ENCODE measurements at places on chromosomes 1 and 21.

GRCh38 chr1:89611721-89612120 lies 21.2 kb upstream of the LRRC8C start:
- DNase-seq, result no peak

DNA sequence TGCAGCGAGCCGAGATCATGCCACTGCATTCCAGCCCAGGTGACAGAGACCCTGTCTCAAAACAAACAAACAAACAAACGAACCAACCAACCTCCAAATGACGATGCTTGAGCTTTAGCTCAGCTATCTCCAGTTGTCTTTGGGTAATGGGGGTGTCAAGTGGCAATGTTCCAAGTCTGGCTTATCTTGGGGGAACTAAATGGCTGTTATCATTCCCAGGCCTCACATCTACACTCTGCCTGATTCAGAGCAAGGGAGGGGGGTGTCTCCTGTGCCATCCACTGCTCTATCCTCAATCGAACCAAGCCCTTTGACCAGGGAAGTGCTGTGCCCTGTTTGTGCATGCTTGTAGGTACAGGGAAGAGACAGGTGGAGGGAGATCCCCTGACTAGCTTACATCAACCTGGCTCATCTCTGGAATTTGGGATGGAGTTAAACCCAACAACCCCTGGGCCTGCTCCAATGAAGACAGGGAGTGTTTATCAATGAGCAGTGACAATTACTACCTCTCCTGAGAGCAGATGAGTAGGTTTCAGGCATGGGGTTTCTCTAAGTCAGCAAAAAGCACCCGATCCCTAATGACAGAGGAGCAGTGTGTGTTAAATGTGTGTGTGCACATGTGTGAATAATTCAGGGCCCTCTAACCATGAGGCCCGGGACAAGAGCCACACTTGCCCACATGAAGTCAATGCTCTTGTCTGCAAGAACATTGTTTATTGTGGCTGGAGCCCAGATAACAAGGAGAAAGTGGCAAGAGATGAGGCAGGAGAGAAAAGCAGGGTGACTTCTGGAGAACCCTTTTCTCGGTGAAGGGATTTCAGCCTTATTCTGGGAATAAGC lies 20.3 kb upstream of the IL6R start:
- DNase-seq, result no peak

DNA sequence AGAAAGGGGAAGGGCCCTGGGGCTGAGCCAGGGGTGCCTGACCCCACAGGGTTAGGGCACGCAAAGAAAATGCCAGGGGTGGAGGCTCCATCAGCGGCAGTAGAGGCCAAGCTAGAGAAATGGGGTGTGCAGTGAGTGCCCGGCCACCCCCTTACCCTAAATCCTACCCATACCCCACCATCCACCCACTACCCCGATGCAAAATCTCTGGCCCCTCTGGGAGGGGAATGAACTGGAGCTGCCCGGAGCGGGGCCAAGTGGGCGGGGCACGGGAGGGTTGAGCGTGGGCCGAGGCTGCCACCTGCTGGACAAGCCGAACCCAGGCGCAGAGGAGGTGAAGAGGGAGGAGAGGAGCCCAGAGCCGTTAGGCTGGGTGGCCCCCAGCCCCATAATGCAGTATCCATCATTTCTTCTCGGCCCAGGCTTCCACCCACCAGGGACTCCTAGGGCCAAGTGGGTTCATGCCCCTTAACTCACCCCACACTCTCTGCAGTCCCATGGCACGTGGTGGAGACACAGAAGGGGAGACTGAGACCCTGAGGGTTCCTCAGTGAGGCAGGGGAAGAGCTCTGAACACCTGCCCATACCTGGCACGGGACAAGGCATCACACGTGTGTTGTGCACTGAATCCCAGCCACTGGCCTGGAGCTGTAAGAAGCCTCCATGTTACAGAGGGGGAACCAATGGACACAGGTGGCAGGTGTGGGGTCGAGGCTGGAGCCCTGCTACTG lies 1.4 kb upstream of the C1QC start:
- DNase-seq, result peak; percentile 56

GRCh38 chr1:88194542-88194941 lies 489.5 kb upstream of the PKN2 start:
- no peak for DNase-seq

DNA sequence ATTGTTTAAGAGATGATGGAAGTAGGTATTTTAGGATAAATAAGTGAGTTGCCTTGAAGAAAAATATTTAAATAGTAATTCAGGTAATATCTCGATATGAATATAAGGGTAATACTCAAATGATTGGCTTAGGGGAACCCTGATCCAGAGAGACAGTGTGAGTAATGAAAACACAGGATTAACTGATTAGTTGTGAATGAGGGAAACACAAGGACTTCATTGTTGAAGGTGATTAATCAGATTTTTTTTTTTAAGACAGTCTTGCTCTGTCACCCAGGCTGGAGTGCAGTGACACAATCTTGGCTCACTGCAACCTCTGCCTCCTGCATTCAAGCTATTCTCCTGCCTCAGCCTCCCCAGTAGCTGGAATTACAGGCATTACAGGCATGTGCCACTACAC lies 12.7 kb downstream of the SLC25A33 start:
- no peak for DNase-seq

DNA sequence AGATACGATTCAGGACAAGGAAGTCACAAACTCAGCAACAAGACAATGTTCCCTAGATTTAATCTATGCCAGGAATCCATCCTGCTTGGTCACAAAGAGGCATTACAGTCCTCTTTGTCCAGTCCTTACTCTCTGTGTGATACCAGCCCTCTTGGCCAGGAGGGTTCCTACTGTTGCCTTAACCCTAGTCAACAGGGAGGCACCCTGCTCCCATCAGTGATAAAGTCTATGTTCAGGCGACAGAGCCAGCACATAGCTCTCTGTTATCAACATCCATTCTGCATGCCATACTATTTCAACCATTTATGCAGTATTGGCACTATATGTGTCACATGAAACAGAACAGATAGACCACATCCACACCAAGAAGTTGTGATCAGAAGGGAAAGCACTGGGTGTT lies 4.4 kb upstream of the NPL start:
- DNase-seq, result no peak

DNA sequence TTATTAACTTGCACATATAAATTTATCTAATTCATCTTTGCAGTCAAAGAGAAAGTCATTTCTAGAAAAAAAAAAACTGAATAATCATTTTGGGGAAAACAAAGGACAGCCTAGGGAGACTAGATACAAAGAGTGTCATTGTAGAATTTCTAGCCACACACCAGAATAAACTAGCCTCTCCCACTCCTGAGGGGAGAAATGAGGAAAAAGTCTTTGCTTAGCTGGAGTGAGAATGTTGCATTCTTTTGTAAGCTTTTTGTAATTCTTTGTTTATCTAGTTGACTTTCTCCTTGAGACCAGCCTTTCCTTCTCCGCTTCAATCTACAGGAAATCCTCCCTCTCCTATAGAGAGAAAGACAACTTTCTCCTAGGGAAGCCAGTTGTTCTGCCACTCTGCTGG lies 15.9 kb upstream of the CGN start:
- DNase-seq, result no peak

DNA sequence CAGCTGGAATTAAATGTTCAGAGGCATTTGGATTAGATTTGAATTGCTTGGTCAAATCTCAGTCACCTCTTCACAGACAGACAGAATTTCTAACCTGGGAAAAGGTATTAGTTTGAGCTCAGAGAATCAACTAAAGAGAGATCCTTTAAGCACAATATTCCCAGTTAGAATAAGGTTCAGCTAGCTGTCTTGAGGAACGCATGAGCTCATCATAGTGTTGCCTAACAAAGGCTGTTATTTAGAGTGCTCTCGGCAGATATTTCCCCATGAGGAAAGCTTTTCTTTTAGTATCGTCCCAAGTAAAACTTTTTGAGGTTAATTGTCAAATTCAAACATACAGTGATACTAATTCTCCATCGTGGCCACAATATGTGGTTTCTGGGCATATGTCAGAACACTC lies 269.9 kb downstream of the HLX start:
- no peak for DNase-seq

DNA sequence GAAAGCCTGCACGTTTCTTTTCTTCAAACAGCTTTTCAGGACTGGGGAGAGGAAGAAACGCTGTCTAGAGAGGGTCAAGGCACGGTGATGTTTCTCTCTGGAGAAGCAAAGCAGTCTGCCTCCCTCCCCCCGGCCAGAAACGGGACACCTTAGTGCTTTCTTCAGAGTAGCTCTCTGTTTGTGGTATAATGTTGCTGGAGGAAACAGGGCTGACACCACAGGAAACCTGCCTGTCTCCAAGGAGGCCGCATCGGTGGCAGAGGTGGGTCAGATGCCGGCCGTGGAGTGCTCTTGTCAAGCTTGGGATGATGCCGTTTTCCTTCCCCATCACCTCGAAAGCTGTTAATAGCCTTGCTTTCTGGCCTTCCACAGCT lies 139.4 kb downstream of the DHRS3 start:
- DNase-seq, result no peak

DNA sequence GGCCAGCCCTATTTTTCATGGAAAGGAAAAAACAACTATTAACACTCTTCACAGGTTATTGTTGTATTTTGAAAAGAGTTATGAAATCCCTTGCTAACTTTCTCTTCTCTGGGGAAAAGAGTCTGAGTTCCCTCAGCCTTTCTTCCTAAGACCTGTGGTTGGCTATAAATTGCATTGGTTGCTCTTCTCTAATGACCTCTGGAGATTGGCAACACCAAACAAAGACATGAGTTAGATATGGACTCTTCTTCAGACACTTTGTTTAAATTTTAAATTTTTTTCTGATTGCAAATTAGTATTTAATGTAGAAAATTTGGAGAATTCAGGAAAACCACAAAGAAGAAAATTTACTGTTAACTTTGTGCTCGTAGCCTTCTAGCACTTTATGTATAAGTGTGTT lies 275.7 kb downstream of the PBX1 start:
- no peak for DNase-seq

GRCh38 chr1:177432897-177433296 lies 262.1 kb downstream of the BRINP2 start:
- DNase-seq, result no peak

DNA sequence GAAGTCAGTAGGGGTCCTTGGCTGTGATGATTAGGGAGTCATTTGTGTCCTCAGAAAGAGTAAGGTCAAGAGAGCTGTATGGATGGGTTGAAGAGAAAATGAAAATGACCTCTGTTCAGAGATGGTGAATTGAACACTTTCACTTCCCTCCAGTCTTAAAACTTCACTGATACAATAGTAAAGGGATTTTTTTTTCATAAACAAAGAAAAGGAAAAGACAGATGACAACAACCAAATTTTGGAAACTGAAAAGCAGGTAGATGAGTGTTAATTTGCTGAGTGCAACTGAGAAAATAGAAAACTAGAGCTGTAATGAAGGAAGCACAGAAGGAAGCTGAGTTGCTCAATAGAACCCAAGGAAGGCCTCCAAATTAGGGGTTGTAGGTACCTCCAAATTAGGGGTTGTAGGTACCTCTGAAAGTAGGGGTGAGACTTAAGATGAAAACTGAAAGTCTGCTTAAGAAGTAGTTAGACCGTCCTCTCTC lies 14.8 kb upstream of the S1PR1 start:
- DNase-seq, result no peak
